ENCODE measurements at places on chromosomes 5 and 9.

DNA sequence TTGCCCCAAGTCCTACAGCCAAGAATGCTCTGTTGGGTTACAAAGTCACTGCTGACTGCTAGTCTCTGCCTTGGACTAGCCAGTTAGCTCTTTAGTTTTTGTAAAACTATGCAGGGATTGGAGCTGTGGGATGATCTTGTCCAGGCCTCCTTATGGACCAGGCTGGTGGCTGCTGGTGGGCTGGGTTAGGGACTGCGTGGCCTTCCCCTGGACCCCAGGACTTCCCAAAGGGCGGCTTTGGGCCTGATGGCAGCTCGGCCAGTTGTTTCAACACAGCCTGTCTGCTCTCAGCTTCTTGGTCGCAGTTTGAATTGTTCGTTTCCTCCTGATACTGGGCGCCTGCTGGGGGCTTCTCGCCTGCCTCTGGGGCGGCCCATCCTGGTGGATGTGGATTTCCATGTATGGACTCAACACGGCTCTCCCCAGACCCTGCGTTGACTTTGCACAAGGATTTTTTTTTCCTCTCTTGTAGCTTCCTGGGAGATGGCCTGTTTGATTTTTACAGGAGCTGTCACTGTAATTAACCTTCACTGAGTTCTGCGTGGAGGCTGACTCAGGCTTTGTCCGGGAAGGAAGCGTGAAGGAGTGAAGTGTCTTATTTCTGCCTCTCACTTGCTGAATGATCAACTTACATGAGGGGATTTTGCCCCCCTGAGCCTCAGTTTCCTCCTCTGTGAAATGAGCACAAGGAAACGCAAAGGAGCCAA is 91.9 kb upstream of the NEURL1B start:
- H3K36me3 ChIP-seq: no peaks in the 10 kb centered on the region
- H3K27me3 ChIP-seq: no peaks in the 10 kb centered on the region
- no peaks in the 10 kb centered on the region for H3K4me1 ChIP-seq
- no peak for DNase-seq

DNA sequence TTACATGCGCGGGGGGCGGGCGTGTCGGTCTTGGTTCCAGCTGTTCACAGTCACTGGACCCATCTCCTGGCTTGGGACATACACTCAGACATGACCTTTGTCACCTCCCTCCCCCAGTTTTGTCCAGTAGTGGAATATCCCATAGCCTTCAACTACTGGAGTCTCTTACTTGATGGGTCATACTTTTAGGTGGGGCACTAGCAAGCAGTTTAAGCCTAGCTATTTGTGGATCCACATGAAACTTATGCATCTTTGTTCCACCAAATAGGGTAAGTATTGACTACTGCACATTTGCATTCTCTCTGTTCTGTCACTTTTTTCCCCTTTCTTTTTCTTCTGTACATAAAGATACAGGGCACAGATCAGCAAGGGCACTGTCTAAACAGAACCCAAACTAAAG is 15.4 kb upstream of the MAMDC2 start:
- no peaks in the 10 kb centered on the region for H3K4me1 ChIP-seq
- DNase-seq: no peak
- H3K27ac ChIP-seq: no peak overlapping the region

DNA sequence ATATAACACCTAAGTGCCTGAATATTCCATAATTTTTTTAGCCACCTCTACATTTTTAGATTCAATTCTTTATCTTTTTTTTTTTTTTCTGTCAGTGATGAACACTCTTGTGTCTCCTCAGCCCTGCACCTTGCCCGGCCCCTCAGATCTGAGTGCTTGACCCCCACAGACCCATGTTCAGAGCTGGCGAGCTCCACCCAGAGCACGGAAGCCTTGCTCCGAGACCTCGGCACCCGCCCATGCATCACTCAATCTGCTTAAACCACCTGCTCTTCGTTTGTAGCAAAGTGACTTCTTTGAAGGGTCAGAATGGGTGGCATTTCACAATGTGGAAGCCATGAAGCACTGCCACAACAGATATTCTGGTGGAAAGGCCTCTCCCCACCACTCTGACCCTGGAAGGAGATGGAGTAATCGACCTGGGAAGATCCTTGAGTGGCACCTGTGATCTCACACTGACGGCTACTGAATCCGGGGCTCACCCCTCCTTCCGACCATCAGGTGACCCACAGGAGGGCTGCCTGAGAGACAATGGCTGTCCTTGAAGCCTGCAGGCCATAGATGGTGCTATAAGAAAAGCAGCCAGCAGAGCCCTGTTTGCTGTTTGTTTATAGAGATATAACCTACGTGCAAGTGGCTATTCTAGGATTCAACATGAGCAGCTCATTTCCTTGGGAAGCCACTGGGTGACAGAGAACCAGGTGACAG is 261.1 kb upstream of the IRX4 start:
- H3K36me3 ChIP-seq: no peaks in the 10 kb centered on the region
- H3K4me1 ChIP-seq: no peaks in the 10 kb centered on the region
- DNase-seq: no peak
- no peak overlapping the region for H3K27ac ChIP-seq
- H3K27me3 ChIP-seq: peaks cover 4% of the 10 kb centered on the region

GRCh38 chr5:91006713-91007112 is 376.4 kb downstream of the ARRDC3 start:
- H3K27me3 ChIP-seq: peaks cover 9% of the 10 kb centered on the region
- no peak overlapping the region for H3K4me3 ChIP-seq
- no peaks in the 10 kb centered on the region for H3K4me1 ChIP-seq
- no peak for DNase-seq

- peaks cover 49% of the 10 kb centered on the region for H3K4me1 ChIP-seq
- no peaks in the 10 kb centered on the region for H3K36me3 ChIP-seq
- H3K4me3 ChIP-seq: no peak overlapping the region
- H3K27me3 ChIP-seq: no peaks in the 10 kb centered on the region
- no peak for DNase-seq
These were observed 3.5 kb upstream of the SUSD3 start for GRCh38 chr9:93054758-93055704.

DNA sequence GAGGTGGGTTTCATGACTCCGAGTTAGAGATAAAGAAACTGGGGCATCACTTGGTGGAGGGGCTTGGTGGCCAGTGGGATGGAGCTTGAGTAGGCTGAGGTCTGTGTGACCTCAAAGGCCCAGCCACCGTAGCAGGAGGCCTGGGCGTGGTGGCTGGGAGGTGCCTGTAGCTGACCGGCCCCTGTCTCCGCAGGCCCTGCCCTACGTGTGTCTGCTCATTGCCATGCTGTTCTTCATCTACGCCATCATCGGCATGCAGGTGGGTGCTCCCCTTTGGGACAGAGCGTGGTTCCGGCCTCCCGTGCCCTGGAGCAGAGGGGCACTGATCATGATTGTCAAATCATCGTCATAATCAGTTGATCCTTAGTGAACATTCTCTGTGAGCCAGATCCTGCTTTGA is 196.2 kb downstream of the CACNA1B start:
- H3K27ac ChIP-seq: no peak overlapping the region
- H3K4me3 ChIP-seq: no peak overlapping the region
- no peaks in the 10 kb centered on the region for H3K27me3 ChIP-seq
- DNase-seq: no peak
- no peaks in the 10 kb centered on the region for H3K4me1 ChIP-seq
- H3K36me3 ChIP-seq: no peaks in the 10 kb centered on the region

DNA sequence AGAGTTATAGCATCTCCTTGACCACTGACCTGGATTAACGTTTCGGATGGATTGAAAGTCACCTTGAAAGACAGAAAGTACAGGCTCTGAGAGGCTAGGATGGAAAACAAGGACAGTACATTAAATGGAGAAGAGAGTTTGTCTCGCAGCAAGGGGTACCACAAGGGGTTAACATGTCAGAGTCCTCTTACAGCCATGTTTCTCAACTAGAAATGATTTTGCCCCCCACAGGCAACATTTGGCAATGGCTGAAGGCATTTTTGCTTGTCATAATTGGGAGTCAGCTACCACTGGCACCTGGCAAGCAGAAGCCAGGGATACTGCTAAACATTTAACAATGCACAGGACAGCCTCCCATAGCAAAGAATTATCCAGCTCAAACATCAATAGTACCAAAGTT is 90.8 kb upstream of the EQTN start:
- no peak for DNase-seq
- H3K4me1 ChIP-seq: no peaks in the 10 kb centered on the region
- no peaks in the 10 kb centered on the region for H3K27me3 ChIP-seq
- no peaks in the 10 kb centered on the region for H3K36me3 ChIP-seq
- no peak overlapping the region for H3K4me3 ChIP-seq

Data from CD4-positive, alpha-beta T cell (primary cell).